Stimulated activated CD8-positive, alpha-beta memory T cell treated with anti-CD3 and anti-CD28 coated beads, Interleukin-4, amount 100 ng/mL, for 4 hours (primary cell): ENCODE measurements at places on chromosomes 5 and 9.

- DNase-seq, result no peak
Observed at GRCh38 chr9:124392871-124393460, 22.3 kb downstream of the PSMB7 start.

DNA sequence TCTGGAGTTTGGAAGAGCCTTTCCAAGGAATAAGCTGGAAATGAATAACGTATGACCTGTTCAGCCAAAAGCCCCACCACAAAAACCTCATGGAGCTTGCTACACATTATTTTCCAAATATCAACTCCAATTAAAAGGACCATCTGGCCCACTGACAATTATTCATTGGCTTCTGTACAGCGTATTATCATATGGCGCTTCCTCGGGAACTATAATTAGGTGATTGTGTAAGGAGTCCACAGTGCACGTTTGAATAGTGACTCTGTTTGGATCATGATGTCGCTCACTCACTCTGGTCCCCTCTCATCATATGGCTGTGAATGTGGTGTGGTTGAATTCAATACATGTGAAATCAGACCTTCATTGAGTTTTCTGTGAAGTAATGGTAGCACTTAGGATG is 52.1 kb downstream of the GDNF start:
- DNase-seq, result no peak

GRCh38 chr5:164560216-164560615 is 1054.8 kb downstream of the MAT2B start:
- no peak for DNase-seq

DNA sequence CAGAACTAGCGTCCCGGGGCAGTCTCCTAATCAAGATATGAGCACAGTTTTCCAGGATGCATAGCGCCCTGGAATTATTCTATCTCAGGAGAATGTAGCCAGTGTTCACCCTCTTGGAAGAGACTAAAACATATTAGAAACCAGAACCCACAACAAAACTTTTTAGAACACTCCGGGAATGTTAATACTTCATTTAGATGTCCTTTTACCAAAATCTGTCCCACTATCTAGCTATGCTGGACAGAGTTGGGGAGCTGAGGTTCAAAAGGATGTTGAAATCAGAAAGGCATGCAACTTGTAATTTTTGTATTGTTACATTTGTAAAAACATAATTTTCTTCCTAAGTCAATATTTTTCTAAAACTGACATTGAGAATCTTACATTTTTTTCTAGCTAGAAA is 386.5 kb upstream of the RFX3 start:
- no peak for DNase-seq

GRCh38 chr5:145378226-145378625 is 456.9 kb downstream of the PRELID2 start:
- DNase-seq, result no peak

DNA sequence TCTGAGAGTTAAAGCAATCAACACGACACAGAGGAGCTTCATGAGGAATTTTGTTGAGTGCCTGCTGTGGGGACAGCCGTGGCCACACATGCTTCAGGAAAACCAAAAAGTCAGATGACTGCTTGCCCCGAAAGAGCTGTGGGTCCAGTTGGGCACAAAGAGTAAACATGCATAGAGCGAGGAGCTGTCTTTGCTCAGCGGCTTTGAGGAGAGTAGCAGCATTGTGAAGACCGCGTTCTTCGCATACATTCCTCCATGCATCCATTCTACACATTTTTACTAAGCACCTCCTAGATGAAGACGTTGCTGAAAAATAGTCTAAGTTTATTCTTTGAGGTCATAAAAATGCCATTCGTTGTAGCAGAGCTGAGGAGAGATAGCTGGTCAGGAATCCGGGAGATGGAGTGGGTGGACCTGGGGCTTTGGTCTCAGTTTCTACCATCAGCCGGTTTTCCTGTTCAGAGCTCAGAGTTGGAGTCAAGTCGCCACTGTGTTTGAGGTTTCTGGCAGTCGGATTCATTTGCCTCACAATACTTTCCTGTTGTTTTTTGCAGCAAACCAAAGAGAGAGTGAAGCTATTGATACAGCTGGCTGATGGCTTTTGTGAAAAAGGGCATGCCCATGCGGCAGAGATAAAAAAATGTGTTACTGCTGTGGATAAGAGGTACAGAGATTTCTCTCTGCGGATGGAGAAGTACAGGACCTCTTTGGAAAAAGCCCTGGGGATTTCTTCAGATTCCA is 194.5 kb upstream of the OTULINL start:
- no peak for DNase-seq

DNA sequence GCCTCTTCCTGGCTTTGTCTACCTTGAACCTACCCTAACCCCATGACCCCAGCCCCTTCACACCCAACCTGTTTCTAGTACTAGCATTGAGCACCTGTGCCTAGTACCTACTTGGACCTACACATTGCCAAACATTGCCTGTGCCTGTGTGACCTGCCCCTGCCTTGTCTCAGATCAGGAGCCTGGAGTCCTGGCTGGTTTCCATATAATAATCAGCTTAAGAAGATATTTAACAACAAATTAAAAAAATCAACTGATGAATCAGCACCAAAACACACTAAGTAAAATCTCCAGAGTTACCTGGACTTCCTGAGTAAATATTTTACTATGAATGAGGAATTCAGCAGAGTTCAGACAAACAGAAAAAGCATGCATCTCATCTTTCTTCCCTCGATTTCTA is 17.7 kb downstream of the LPAR1 start:
- DNase-seq, result no peak

DNA sequence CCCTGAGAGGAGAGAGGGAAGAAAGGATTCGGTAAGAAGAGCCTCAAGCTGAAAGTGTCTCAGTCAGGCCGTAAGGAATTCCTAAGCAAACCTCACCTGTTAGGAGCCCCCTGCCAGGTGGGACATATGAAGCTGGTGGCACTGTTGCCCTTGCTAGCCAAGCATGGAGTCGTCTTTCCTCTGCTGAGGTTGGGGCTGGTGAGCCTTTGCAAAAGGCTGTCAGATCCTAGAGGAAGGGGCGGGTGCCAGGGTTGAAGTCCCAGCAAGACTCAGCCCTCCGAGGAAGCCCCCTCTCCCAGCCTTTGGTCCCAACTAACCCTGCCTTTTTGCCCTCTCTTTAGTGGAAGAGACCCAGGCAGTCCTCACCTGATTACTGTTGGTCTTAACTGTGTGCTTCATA is 5.5 kb upstream of the SMIM32 start:
- DNase-seq, result no peak

DNA sequence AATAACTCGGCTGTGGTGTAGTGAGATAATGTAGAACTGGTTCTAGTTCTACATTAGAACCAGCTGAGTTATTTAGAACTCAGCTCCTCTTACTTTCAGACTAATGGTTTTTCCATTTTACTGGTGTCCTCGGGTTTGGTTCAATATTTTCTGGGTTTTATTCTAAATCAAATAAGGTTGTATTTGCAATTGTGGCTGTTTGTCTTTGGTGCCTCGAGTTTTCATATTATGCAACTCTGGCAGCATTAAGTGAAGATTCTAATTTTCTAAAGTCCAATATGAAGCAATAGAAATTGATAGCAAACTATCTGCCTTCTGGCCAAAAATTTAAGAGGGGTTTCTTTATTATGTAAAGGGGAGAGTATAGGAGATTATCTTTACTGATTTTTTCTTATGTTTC is 19.0 kb downstream of the C6 start:
- DNase-seq, result no peak

DNA sequence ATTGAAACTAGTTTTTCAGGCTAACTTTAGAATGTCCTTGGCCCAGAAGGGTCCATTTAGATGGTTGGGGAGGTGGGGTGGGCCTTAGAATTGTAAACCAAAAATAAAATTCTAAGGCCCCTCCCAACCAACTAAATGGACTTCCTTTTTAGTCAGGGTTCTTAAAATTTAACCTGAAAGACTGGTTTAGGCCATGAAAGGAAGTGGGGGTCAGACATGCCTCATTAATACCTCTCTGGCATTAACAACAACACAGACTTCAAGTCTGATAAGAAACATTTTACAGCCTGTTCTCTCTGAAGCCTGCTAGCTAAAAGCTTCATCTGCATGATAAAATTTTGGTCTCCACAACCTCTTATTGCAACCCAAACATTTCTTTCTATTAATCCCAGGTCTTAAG is 65.5 kb upstream of the TNC start:
- no peak for DNase-seq

DNA sequence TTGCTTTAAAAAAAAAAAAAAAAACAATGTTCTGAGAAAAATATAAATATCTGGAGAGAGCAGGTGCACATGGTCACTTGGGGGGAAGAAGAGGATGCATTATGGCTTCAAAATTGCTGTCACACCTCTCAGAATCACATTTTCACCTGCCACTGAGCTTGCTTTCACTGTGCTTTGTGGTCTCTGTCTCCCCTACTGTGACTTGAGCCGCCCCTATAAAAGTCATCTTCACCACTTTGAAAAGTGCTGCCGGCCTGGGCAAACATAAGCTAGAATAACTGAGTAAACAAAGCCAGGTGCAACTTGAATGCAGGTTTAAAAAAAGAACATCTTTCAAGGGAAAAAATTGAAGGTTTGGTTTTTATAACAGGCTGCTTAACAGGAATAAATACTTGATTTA is 368.1 kb upstream of the GRIA1 start:
- no peak for DNase-seq

GRCh38 chr9:5470122-5470521 is 19.8 kb downstream of the CD274 start:
- no peak for DNase-seq

DNA sequence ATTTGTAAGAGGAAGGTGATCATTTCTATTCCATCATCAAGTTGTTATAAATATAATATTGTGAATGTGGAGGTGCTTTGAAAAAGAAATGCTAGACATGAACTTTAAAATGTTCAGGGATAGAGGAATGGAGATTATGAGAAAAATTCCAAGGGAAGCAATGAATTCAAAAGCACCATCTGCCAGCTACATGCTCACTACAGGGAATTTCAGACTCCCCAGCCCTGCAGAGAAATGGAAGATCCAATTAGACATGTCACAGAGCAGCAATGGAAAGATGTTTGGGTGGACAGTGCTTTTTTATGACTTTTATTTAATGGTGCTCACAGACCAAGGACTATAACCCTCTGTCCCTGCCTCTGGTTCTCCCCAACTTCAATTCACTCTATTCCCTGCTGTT is 209.7 kb downstream of the ESM1 start:
- no peak for DNase-seq

- DNase-seq, result no peak
Observed at GRCh38 chr9:20664501-20664900, 19.6 kb upstream of the FOCAD start.

- no peak for DNase-seq
Observed at GRCh38 chr5:32076699-32077695, 97.1 kb downstream of the GOLPH3 start.

DNA sequence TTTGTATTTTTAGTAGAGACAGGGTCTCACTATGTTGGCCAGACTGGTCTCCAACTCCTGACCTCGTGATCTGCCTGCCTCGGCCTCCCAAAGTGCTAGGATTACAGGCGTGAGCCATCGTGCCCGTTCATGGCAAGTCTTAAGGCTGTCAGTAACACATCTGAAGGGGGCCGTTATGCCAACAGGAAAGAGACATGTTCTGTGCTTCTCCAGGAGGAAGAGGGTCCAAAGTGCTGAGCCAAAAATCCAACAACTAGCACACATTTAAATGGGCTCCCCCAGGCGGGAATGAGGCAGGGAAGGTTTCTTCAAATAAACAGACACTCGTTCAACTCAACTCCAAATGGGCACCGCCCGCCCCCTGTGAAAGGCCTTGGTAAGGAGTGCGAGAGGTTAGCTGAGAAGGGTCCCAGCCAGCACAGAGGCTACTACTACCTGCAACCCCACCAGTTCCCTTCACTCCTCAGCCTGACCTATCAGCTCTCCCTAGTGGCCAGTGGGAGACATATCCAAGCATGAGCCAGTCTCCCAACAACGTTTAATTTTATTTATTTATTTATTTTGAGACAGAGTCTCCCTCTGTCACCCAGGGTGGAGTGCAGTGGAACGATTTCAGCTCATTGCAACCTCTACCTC is 84.1 kb upstream of the DMRT1 start:
- no peak for DNase-seq

DNA sequence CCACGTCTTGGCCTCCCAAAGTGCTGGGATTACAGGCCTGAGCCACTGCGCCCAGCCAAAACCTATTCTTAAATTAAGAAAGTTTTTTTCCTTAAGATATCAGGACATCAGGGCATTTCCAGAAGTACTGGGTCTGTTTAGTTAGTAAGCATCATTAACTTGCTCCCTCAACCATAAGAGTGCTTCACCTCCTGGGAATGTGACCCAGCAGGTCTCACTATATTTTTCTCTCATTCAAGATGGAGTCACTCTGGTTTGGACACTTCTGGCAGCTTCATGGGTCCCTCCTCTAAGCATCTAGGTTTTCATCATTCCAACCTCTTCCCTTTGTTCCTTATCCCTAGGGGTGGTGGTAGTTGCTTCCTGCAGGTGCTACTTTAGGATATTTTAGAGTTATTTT is 10.3 kb upstream of the BRD3OS start:
- DNase-seq, result no peak

DNA sequence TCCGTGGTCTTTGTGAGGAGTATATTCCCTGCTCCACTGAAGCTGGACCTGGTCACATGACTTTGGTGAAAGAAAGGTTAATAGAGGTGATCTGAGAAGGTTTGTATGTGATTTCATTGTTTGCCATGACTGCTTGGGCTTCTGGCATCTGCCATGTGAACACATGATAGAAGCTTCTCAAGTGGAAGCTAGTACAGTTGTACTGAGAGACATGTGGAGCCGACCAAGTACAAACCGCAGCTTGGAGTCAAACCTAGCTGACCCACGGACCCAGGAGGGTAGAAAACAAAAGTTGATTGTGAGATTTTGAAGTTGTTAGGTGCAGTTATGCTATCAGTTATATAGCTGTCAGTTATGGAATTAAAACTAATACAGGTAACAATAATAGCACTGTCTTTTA is 140.4 kb downstream of the CARTPT start:
- DNase-seq, result no peak

DNA sequence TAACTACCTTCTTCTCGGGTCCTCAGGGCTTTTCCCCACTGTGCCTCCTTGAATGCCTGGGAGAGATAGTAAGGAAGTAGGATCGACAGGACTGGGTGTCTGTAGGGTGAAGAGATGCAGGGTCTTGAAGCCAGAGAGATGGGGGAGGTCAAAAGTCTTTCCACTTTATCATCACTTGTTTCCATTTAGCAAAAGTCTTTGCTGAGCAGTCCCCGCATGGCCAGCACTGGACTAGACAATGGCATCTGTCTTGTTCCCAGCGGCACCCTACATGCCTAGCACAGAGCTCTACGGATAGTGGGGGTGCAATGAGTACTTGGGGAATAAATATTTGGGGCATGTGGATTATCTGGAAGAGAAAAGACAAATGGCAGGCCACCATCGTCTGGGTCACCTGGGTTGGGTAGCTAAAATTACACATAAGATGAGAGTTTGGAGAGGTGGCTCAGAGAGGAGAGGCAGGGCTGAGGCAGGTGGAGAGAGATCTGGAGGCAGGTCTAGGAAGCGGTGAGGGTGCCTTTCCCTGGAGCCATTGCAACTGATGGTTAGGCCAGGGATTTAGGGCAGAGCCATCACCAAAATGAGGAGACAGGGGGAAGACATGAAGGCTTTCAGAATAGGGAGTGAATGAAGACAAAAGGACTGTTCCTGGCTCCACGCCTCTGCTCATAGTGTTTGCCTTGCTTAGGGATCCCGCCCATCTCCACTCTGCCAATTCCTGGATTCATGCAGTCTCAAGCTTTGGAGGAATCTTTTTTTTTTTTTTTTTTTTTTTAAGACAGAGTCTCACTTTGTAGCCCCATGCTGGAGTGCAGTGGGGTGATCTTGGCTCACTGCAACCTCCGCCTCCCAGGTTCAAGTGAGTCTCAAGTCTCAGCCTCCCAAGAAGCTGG is 250.8 kb upstream of the KLF4 start:
- DNase-seq, result no peak
